Hypothalamus (tissue), 51 donors: ENCODE measurements at places on chromosomes 16 and 17.

DNA sequence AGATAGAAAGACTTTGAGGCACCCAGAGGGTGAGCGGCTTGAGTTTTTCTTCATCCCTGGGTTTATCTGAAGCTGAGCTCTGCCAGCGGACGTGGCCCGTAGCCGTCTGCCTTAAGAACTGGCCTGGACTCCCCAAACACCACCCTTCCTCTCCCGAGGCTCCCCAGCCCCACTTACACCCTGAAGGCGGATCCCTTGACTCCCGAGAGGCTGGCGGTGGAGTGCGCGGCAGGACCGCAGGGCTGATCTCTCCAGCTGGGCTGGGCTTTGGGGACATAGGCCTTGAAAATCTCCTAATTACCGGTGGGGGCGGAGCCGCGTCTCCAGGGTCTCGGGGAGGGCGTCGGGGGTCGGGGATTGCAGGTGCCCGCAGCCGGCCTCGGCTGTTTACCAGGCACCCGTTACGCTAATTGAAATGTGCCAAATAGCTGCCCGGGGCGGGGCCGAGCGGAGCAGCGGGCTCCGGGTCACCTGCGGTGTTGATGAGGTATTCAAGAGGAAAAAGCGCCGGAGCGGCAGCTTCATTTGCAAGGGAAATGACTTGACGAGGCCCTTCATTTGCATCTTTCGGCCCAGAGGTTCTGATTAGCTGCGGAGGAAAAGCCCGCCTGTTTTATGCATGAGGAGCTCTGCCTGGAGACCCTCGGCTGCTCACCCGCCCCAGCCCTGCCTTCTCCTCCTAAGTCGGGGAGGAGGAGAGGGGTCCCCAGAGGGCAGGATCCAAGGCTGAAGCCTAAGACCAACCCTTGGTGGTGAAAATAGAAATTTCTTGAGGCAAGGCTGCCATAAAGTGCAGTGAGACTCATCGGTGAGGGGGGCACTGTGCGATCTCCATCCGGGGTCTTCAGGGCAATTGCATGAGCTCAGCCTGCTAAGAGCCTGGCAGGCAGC lies 100.7 kb downstream of the MGAT5B start:
- no peak for DNase-seq

DNA sequence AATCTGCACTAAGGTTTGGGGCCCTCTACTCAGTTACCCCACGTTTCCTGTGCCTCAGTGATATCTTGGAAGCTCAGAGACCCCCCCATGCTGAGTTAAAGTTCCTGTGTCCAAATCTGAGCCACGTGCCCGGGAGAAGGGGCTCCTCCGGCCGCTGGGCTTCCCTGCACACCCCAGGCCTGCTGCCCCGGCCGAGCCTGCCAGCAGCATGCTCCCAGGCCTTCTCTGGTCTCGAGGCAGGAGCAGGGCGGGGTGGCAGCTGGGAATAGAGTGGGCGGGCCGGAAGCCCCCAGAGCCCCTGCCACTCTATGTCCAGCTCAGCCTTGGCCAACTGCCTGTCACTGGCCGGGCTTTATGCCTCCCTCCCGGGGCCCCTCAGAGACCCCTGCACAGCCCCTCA lies 5.6 kb upstream of the VASN start:
- DNase-seq, result no peak

DNA sequence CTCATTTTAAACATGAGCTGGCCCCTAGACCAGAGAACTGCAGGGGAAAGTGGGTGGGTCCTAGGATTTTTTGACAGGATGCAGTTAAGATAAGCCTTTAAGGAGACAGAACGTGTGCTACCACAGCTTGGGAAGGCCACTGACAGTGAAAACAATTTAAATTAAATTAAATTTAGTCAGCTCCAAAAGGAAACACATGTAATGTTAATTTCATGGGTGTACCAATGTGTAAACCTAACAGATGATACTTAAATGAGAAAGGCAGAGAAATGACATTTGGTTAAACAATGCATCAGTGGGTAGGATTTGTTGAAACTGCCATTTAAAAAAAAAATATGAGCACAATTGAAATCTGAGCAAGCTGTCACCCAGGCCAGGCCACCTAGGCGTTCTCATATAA lies 250.8 kb downstream of the XYLT1 start:
- no peak for DNase-seq

GRCh38 chr17:8887834-8888703 lies 20.6 kb upstream of the PIK3R6 start:
- no peak for DNase-seq

- DNase-seq, result no peak
Observed at GRCh38 chr17:27873746-27874145, 19.4 kb downstream of the LYRM9 start.

GRCh38 chr17:8832711-8833352 lies 33.7 kb upstream of the MFSD6L start:
- DNase-seq, result no peak

- DNase-seq, result no peak
Observed at GRCh38 chr16:18050777-18051176, 285.8 kb downstream of the NPIPA8 start.

DNA sequence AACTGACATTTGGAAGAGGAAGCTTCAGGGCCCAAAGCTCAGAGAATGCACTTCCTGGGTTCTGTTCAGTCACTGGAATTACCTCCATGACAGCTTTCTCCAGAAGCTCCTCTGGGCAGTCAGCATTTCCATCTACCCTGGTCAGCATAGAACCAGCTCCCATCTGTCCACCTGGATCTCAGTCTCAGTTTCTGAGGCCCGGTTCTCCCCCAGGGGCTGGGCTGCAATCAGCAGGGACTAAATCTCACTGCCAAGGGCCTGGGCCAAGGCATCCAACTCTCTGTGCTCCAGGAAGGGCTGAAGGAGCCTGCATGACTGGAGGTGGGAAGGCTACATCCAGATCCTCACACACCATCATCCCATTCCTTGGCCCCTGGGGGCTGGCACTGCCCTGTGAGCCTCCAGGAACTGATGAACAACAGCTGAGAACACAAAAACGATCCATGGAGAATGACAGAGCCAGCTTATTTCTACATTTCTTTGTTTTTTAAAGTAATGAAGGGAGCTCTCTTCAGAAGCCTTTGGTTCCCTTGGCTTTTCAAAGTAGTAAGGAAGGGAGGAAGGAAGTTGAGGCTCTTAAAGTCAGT lies 66.3 kb upstream of the MRTFB start:
- DNase-seq, result no peak

DNA sequence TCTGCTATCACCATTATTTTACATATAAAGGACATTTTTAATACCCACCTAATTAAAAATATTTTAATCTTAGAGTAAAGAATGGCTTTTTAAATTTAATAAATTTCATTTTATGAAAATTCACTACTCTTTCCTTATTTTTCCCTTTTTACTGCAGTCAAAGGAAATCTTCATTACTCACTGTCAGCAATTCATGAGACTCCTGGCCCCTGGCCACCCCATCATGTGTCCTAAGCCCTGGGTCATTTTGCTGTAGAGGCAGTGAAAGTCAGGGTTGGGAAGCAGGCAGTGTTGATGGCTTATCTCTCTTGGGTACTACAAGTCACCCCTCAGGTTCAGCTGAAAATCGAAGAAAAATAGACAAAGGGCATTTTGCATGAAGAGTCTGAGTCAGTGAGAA lies 468.6 kb upstream of the CCL2 start:
- no peak for DNase-seq

GRCh38 chr17:3729881-3730280 lies 6.2 kb downstream of the HASPIN start:
- DNase-seq, result no peak

- DNase-seq, result no peak
Observed at GRCh38 chr16:67701420-67701819, 17.7 kb downstream of the GFOD2 start.
